ENCODE measurements at places on chromosomes 3 and 15.

DNA sequence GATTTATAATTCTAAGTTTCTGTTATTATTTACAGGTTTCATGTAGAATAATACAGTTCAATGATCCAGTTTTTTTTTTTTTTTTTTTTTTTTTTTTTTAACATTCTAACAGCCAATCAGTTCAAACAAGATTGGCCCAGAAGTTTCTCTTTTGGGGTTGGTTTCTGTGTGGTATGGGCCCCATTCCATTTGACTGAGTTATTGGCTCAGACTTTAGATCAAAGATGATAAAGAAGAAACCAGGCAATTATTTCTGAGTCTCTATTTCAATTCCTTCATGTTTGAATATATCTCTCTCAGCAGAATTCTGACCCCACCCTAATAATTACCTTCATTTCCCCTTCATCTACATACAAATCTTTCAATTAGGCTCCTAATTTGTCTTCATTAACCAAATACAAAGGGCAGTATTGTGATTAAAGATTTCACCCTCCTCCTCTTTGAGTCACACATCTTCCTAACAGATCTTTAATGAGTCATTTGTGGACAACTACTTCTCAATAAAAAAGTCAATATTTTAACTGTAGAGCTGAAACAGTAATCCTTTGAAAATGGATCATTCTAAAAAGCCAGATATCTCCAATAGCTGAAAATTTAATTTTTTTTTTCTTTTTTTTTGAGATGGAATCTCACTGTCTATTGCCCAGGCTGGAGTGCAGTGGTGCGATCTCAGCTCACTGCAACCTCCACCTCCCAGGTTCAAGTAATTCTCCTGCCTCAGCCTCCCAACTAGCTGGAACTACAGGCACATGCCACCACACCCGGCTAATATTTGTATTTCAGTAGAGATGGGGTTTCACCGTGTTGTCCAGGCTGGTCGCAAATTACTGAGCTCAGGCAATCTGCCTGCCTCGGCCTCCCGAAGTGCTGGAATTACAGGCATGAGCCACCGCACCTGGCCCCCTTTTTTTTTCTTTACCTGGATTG lies 878.8 kb downstream of the NAALADL2 start:
- DNase-seq: peak; percentile 6

GRCh38 chr3:2898591-2899353 lies 211.4 kb downstream of the IL5RA start:
- DNase-seq: peak; percentile 5

DNA sequence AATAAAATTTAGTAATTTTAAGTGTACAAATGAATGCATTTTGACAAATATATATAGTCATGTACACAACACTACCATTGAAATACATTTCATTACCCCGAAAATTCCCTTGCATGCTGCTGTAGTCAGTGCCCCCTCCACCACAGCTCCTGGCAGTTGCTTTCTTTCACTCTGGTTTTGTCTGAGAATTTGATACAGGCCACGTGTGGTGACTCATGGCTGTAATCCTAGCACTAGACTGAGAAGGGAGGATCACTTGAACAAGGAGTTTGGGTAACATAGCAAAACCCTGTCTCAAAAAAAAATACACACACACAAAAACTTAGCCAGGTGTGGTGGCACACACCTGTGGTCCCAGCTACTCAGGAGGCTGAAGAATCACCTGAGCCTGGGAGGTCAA lies 65.4 kb downstream of the TFRC start:
- DNase-seq: peak; percentile 59

- peak; percentile 76 for DNase-seq
These were observed 93.2 kb downstream of the TMEM212 start for GRCh38 chr3:171936191-171936841.

- DNase-seq: no peak
These were observed 518.2 kb upstream of the NAALADL2 start for GRCh38 chr3:174340624-174341587.

- no peak for DNase-seq
These were observed 23.8 kb downstream of the LRRC2 start for GRCh38 chr3:46542344-46542743.

DNA sequence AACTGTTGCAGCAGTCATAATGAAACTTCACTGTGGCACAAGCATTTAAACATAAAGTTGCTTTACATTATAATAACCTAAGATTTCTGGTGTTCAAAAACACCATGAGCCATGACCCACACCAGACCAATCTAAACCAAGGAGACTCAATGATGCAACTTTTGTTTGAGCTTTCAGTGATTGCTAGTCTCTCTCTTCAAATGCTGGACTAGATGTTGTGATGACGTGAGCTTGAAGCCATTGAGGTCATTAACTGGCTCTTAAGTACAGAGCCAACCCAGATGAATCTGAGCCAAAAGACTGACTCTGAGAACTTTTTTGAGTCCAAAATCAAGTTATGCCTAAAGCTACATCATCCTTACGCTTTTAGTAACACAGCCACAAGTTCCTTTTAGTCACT lies 36.5 kb downstream of the ATR start:
- no peak for DNase-seq

GRCh38 chr3:10381336-10381735 lies 60.4 kb upstream of the SEC13 start:
- DNase-seq: no peak

DNA sequence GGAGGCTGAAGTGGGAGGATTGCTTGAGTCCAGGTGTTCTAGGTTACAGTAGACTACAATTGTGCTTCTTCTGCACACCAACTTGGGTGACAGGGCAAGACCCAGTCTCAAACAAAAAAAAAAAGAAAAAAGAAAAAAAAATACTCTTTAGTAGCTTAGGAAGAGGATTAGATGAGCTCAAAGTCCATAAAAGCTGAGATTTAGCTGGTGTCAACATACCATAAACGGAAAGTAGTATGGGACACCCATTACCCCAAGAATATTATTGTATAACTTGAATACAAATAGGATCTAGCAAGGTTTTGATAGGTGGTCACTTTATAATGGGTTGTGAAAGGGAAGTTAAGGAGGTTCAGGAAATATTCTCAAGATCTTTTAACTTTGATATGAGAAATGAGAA lies 38.0 kb upstream of the ULK4 start:
- DNase-seq: no peak

DNA sequence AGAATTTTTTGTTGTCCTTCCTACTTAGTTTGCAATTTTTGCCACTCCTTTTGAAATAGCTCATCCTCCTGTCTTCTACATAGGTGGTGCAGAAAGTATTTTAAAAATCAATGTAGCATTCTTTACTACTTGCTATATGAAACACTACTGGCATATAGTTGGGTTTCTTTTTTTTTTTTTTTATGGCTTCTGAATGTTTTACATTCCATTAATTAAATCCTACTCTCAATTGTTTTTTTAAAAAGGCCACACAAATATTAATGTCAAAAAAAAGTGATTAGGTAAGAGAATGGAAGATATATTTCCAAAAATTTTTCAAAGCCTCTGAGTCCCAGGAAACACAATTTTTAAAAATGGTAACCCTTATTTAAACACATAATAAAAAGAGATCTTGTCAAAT lies 262.6 kb downstream of the MAGI1 start:
- DNase-seq: no peak

DNA sequence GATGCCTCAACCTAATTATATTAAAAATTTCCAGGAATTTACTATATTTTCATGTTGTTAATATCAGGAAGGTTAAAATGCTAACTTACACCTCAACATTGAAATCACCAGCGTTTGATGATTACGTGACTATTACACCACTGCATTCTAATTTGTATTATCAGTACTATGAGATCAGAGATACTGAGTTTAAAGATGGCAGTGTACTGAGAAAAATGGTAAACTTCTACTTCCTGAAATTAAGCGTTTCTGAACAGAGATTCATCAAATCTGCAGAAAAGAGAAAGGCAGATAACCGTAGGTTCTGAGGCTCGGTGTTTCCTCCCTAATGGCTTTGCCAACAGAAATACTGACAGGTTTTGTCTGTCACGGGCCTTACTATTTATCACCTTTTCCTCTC lies 69.9 kb downstream of the CRTC3 start:
- DNase-seq: no peak

- DNase-seq: no peak
These were observed 79.7 kb upstream of the ZNF280D start for GRCh38 chr15:56812961-56813360.

DNA sequence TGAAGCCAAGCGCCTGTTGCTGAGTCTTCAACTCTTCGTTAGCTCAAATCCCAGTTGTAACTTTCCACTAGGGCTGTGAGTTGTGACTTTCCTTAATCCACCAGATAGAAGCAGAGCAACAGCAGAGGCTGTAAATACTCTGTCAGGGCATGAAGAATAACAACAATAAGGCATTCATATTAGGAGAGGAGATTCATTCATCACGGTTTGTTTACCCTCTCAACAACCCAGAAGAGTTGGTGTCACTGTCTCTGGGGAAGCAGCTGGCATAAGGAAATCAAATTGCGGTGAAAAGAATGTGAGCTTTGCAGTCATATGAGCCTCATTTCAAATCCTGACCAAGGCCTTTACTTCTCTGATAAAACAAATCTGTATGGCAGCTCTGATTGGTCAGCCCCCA lies 184.8 kb downstream of the SHQ1 start:
- no peak for DNase-seq

GRCh38 chr15:35305946-35306345 lies 220.9 kb upstream of the NANOGP8 start:
- DNase-seq: peak; percentile 83

- DNase-seq: no peak
These were observed 181.0 kb upstream of the RASGRP1 start for GRCh38 chr15:38745626-38746025.

- DNase-seq: no peak
These were observed 26.0 kb downstream of the SV2B start for GRCh38 chr15:91126080-91126479.

- DNase-seq: no peak
These were observed 11.0 kb upstream of the FILIP1L start for GRCh38 chr3:100125161-100125938.

DNA sequence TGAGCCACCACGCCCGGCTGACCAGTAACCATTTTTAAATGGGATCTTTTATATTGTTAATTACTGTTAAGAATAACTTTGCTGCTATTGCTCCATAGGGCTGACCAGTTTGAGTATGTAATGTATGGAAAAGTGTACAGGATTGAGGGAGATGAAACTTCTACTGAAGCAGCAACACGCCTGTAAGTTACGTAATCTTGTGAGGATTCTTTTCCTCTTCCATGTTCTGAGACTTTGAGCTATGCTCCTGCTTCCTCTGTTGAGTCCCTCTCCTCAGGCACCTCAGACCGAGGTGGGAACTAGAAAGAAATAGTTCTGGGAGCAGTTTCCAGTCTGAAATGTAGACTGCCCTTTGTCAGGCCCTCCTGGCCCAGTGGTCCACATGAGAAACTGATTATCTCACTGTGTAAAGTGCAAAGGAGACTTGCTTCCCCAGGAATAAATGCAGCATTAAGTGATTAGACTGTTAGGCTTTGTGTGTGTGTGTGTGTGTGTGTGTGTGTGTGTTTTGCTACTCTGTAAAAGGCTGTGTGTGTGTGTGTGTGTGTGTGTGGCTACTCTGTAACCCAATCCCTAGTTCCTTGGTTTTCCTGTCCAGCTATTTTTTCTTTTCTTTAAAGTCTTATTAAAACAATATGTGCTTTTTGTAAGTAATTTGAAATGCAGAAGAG lies 5.2 kb downstream of the POLR2H start:
- peak; percentile 26 for DNase-seq

DNA sequence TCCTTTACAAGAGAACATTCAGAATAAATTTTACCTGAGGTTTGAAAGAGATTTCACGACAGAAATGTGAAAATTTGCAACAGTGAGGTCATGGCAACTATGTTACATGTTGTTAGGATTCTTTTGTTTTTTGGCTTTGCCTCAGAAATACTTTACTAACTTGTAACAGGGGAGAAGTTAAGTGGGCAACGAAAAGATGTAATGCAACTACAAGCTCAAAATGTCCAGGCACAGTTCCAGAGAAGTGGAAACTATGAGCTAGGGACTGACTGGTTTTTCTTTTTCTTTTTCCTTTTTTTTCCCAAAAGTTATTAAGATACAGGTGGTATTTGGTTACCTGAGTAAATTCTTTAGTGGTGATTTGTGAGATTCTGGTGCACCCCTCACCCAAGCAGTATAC lies 111.5 kb upstream of the PPP2R3A start:
- DNase-seq: no peak

- no peak for DNase-seq
These were observed 42.3 kb downstream of the RGMA start for GRCh38 chr15:93046721-93047120.

DNA sequence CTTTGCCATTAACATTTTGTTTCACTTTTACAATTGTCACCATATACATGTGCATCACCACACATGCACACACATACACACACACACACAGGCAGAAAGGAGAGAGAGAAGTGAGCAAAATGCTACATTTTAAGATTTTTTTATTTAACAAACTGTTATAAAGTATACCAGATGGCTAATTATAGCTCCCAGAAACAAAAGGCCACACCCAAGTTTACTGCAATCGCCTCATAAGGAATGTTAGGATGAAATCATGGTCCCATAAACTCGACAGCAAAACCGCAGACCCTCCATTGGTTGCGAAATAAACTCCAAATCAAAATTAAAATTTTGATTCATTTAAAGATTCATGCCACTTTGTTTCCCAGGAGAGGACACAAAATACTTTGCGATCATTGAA lies 16.1 kb upstream of the C15orf61 start:
- peak; percentile 65 for DNase-seq
